ENCODE measurements at places on chromosomes 5 and 9.

DNA sequence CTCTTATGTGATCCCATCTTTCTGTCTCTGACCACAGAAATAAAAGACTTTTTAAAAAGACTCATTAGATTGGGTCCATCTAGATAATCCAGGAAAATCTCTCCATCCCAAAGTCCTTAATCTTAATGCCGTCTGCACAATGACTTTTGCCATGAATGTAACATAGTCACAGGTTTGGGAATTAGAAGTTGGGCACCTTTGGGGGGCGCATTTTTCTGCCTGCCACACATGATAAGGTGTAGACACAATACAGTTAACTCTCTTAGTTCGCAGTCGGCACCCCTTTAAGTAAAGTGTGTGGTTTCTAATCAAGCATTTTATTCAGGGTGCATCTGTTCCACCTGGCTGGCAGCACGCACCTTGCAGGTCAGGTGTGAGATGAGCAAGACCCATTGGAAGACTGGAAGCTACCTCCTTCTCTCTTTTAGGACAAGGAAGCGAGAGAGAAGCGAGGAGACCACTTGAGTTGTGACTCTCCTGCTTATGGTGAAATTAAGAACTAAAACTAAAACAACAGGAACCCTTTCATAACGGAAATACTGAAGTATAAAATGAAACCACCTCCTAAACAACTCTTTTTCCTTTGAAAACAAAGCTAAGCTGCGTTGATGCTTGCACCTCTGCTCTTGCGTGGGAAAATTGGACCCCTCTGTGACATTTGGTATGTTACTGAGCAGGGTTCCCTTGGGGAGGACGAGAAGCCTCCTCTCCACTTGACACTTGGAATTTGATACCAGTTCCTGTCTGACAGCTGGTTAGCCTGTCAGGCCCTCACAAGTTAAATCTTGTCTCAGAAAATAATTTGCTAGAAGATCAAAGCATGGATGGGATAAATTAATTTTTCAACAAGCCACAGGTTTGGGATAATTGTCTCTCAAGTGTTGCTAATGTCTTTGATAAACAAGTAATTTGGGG lies 304.6 kb upstream of the DMRT1 start:
- DNase-seq, result no peak

DNA sequence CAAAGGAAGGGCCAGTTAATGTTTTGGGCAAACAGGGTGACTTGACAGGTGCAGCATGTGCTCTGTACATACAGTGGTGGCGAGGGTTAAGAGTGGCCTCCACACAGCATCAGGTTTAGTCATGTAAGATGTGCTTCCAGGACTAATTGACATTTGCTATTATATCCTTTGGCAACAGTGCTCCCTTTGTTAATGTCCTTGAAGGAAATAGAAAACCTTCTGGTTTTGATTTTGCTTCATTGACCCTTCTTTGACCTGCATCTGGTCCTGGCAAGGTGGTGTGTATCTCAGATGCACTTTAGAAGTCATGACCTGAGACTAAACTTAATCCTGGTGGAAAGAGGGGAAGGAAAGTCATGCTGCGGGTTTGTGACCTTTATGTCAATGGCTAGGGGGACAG lies 440.0 kb downstream of the ENC1 start:
- no peak for DNase-seq

DNA sequence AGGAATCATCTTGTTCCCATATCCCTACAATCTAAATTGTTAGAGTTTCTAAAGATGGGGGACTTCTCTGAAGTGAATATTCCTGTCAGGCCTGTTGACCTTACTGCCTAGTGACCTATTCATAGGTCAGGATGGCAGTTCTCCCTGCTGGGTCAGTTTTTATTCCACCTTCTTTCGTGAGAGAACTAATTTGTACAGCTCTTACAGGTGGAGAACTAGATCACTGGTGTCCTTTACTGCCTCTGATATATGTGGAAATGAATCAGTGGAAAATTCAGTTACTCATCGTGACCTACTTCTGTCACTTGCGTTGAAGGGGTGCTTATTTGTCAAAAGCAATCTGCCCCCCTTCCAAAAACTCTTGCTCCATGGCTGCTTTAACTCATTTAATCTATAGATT lies 164.9 kb downstream of the CD180 start:
- no peak for DNase-seq

DNA sequence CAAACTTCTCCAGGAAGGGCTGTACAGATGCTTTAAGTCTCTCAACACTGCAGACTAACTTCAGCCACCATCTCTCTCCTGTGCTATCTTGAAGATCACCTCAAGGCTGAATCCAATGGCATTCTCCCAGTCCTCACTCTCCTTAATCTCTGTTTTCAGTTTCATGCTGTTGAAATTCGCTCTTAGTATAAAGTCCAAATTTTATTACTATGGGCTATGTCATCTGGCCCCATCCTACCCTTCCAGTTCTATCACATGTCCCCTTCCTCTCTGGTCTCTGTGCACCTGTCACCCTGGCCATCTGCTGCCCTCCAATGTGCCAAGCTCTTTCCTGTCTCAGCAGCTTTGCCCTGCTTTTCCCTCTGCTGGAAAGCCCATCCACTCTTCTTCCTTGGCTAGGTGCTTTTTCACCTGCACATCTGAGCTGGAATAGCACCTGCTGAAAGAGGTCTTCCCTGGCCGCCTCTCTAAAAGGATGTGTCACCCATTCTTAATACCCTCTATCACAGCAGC lies 284.7 kb upstream of the MAP3K1 start:
- no peak for DNase-seq

DNA sequence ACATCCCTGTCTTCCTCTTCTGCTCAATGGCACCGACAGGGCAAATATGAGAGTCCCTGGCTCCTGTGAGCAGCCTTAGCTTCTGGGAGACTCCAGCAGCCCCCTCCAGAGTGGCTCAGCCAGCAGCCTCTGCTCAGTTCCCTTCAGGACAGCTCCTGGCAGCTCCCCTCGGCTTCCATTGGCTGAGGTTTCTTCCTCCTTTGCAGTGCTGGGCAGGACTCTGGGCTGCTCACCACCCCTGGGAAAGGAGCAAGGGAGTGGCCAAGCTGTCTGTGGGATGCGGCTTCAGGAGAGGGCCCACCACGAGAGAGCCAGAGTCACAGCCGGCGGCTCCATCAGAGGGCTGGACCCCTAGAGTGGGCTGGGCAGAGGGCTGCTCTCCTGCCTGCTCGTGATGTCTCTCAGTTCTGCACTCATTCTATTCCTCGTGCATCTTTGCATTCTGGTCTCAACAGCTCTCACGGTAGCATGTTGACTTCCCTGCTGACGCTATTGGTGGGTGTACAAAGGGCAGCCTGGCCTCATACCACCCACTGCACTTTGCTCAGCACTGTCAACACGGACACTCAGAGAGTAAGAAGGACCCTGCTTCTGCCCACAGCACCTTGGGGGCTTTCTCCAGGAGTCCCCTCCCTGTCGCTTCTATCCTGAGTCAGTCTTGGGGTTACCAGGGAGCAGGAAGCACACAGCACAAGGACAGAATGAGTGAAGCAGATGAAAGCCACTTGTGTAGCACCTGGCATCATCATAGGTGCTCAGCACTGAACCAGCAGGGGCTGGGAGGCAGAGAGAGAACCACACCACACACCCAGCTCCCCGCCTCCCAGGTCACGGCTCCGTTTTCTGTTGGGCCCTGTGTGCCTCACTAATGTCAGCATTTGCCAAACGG lies 80.9 kb upstream of the ALDH1B1 start:
- no peak for DNase-seq

GRCh38 chr5:44402084-44402483 lies 12.9 kb upstream of the FGF10 start:
- no peak for DNase-seq

GRCh38 chr9:21465859-21466518 lies 16.1 kb downstream of the IFNE start:
- peak; percentile 29 for DNase-seq

- no peak for DNase-seq
Measured at GRCh38 chr9:37046683-37047082, 12.6 kb upstream of the PAX5 start.

- no peak for DNase-seq
Measured at GRCh38 chr5:136087961-136088871, 44.4 kb upstream of the SMAD5 start.

- DNase-seq, result no peak
Measured at GRCh38 chr9:110309681-110310080, 28.0 kb downstream of the TXNDC8 start.

DNA sequence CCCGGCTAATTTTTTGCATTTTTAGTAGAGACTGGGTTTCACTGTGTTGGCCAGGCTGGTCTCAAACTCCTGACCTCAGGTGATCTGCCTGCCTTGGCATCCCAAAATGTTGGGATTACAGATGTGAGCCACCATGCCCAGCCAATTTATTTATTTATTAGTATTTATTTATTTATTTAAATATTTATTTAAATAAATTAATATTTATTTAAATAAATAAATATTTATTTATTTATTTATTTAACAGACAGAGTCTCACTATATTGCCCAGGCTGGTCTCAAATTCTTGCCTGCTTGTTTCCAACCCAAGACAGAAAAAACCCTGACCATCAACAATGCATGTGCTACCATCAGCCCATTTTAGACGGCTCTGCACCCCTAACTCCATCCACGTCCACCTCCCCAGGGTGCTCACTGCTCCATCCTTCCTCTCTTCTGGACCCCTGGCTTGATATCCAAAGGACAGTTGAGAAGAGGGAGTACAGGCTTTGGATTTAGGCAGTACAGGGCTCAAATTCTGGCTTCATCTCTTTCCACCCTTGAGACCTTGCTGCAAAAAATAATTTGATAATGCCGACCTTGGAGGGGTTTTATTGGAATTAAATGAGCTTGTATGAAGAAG lies 232.6 kb downstream of the MED10 start:
- no peak for DNase-seq

DNA sequence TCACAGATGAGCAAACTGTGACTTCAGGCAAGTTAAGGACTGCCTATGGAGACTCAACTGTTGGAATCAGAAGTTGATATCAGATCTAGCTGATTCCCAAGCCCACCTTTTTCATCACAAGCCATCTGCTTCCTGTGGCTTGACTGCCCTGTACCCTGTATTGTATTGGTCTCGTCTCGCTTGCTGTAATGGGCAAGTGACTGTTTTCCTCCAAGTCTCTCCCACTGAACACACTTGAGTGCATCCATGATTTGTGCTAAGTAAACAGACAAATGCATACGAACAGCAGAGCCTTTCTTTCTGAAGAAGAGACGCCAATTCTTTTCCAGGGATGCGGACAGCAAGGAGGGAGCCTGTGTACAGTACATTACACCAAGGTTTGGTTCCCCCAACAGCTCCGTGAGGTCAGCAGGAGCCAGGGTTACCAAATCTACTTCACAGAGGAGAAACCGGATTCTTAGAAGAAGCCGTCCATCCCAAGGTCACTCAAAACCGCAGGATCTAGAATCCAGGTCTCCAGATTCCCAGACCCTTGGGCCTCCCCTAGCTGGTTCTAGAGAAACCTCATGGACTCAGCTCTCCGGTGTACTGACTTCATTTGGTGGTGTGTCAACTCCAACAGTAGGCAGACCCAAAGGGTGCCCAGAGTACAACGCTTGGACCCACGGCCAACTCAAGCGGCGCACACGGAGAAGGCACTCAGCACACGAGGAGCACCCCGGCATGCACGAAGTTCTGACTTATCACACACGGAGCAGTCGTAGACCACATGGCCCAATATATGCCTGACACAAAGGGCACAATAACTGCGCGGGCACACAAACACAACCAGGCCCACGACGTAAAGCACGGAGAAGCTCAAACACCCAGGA lies 1.1 kb downstream of the BAG1 start:
- DNase-seq, result no peak

- DNase-seq, result no peak
Measured at GRCh38 chr5:155264809-155265208, 251.3 kb downstream of the KIF4B start.

DNA sequence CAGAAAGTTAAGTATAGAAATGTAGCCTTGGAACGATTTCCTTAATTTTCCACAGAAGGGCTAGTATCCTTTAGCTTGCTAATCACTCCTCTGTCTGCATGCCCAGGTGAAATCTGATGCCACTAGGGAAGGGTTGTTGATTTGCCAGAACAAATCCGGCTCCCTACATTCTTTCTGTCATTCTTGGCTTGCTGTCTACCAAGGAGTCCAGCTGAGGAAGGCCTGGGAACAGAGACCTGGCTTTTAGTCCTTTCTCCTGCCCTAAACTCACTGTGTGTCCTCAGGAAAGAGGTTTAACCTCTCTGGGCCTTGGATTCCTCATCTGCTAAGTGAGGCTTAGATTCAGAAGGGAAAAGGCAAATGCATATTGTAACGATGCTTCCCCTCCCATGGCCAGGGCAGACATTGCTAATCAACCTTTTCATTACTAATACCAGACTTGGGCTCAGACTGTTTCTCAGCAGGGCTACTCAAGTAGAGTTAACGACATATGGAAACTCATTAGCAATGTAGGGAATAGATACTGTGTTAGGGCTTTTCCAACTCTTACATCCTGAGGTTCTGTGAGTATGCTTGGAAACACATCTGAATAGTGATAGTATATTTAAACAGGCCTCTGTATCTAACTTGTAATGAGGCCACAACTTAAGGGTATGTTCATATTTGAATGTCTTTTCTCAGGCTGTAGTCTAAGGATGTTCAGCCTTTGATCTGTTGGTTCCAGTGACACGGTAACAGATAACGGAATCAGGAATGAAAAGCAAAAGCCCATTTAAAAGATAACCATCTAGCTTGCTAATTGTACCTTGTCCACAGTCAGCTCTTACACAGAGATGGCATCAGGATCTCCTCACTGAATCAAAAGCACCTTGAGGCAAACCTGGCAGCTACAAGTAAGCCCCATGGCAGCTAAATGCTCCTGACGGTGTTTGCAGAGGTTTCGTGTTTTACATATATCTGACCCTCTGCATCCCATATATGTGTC lies 4.1 kb downstream of the GALNT10 start:
- DNase-seq, result no peak

DNA sequence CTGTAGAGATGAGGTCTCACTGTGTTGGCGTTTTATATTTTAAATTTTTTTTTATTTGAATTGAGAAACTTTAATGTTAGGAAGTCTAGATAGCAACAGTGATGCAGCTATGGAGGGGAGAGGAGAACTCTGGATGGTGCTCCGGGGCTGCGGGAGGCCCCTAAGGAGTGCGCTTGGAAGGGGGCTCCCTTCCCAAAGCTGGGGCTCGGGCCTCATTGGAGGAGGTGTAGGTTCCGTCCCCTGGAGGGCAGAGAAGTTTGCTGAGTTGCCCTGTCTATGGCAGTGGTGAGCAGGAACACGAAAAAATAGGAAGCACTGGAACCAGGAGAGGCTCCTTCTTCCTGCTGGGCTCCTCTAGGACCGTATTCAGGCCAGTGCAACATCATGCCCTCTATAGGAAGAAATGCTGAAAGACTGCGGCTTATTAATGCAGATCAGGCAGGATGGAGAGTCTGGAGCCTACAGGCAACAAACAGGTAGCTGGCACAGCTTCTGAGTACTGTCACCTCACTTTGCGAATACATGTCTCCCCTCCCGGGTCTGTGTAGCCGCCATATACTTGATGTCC lies 16.1 kb downstream of the AHRR start:
- no peak for DNase-seq

- DNase-seq, result no peak
Measured at GRCh38 chr9:38423973-38424843, at the start of gene IGFBPL1. Gene IGFBPL1 (minus strand): TSS chr9:38424454. CDS start chr9:38424424, 30 bp downstream.

- DNase-seq, result no peak
Measured at GRCh38 chr5:98301547-98301946, 471.9 kb upstream of the RGMB start.

- DNase-seq, result no peak
Measured at GRCh38 chr9:130186051-130186450, 13.8 kb downstream of the NCS1 start.

GRCh38 chr5:74971947-74972460 lies 80.4 kb downstream of the GCNT4 start:
- no peak for DNase-seq

GRCh38 chr9:123832858-123833650 lies 96.9 kb downstream of the DENND1A start:
- DNase-seq, result peak; percentile 50

GRCh38 chr9:133855802-133856521 lies 117.8 kb upstream of the SARDH start:
- DNase-seq, result peak; percentile 99

Data from CD14-positive monocyte (primary cell).